NCI-H187 (cell line): ENCODE measurements at places on chromosomes 2 and 18.
A peak's percentile ranks its signal among the peaks of the same experiment; 100 is the strongest.

- no peak for DNase-seq
These were observed 499 bp upstream of the LMAN1 start for GRCh38 chr18:59359576-59359952.

- peak; percentile 44 for DNase-seq
These were observed 4.4 kb downstream of the ANKRD23 start for GRCh38 chr2:96839293-96839874.

DNA sequence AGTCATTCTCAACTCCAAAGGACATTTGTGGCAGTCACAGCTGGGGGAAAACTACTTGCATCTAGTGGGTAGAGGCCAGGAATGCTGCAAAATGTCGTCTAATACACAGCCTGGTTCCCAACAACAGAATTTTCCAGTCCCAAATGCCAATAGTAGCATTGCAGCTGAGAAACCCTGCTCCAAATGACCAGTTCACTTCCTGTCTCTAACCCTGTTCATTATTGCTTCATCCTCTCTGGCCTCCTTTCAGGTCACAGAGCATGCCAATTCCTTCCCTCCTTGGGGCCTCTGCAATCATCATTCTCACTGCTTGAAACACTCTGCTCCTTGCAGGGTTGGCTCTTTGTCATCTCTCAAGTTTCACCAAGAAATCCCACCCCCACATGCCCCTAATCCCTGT, 139.1 kb downstream of the IRS1 start:
- DNase-seq: no peak

DNA sequence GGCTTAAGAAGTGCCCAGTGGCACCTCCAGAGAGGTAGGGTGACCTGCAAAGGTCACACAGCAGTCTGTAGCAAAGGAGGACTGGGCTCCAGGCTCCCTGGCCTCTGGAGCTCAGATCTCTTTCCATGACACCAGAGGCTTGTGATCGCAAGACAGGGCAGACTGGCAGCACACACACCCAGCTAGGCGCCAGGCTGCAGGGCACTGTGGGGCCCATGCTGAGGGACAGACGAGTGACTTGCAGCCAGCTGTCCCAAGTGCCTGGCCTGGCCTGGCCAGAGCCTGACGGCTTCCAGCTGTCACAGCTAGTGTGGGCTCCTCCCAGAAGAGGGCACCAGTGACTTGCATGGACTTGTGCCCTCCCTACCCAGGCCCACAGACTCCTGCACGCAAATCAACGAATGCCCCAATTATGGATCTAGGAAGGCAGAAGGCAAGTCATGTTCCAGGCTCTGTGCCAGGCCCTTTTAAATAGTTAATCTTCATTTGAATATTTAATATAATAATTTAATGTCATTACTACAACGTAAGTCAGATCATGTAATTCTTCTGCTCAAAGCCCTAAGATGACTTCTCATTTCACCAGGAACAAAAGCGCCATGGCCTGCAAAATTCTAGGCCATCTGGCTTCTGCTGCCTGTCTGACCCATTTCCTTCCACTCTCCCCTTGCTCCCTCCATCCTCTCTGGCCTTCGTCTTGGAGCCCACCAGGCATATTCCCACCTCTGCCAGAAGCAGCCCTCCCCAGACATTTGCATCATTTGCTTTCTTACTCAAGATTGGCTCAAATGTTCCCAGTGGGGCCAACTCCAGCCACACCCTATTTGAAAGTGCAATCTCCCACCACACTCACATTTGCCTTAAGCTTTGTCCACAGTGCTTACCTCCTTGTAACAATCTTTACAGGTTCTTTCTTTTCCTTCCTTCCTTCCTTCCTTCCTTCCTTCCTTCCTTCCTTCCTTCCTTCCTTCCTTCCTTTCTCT, 3.7 kb upstream of the SPEG start:
- DNase-seq: no peak

GRCh38 chr2:74081030-74081762, 66.5 kb downstream of the BOLA3 start:
- no peak for DNase-seq

GRCh38 chr2:122758967-122759366, 1003.5 kb downstream of the TSN start:
- DNase-seq: no peak

GRCh38 chr2:85525029-85525428, 13.9 kb upstream of the MAT2A start:
- DNase-seq: no peak

DNA sequence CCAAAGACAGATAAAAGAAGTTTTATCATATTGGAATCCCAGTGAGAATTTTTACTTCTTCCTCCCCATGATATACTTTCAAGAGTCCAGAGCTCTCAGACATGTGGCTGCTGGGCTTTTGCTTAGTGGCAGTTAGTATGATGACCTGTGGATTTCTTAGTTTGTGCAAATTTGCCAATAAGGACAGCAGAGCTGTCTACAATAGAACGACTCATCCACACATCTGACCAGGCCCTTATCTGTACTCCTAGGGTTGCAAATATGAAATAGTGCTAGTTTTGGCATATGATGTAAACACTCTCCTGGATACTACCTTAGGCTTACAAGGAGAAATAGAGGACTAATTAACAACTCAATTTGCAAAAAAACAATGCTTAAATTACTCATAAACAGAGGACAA, 758.4 kb upstream of the TMEFF2 start:
- no peak for DNase-seq

- DNase-seq: no peak
These were observed 719.4 kb downstream of the LRP1B start for GRCh38 chr2:141411419-141411818.

- no peak for DNase-seq
These were observed 128.3 kb downstream of the PRPF40A start for GRCh38 chr2:152588998-152589397.

DNA sequence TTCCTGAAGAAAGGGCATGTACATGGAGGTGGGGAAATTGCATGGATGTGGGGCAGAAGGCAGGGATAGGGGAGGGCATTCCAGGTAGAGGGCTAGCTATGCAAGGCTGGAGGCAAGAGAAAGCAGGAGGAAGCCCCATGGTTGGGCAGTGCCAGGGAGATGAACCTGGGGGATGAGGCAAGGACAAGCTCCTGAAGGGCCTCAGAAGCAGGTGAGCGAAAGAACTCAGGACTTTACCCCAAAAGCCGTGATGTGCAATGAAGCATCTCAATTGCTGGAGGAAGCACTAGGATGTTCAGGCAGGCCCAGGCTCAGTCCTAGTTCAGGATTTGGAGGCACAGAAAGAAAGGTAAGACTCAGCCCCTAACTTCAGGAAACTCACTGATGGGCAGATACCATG, 117.0 kb upstream of the EPAS1 start:
- no peak for DNase-seq

GRCh38 chr2:224894356-224894755, 147.9 kb downstream of the DOCK10 start:
- no peak for DNase-seq

- no peak for DNase-seq
These were observed 32.6 kb upstream of the E2F6 start for GRCh38 chr2:11498543-11499034.

GRCh38 chr18:26579941-26580618, 31.7 kb upstream of the KCTD1 start:
- DNase-seq: no peak

DNA sequence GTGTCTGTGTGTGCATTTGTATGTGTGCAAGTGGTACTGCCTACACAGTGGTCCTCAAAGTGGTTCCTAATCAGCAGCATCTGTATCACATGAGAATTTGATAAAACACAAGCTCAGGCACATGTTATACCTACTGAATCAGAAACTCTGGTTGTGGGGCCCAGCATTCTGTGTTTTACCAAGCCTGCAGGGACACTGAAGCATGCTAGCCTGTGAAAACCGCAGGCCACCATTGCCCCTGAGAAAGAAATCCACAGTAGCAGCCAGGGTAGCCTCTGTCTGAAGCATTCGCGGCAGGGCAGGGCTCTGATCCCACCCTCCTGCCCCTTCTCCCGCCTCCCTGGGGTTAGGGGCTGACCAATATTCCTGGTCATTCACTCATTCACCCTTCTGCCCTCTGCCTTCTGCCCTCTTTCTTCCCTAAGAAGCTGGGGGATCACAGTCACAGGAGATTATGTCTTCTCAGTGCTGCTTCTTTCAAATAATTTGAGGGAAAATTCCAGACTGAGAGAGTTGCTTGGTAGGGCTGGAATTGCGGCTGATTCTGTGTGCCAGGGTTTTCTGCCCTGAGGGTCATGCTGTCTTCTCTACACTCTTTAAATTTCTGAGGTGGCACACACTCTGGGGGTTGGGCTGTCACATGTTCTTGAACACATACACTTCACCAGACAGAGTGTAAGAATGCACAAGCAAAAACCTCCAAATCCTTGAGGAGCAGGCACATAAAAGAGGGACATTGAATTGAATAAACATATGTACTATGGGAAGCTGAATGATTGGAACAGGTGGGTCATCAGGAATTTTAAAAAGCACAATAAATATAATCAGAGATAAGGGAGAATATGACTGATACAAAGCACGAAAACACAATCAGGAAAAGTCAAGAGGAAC, 126.6 kb upstream of the SEC11C start:
- no peak for DNase-seq

DNA sequence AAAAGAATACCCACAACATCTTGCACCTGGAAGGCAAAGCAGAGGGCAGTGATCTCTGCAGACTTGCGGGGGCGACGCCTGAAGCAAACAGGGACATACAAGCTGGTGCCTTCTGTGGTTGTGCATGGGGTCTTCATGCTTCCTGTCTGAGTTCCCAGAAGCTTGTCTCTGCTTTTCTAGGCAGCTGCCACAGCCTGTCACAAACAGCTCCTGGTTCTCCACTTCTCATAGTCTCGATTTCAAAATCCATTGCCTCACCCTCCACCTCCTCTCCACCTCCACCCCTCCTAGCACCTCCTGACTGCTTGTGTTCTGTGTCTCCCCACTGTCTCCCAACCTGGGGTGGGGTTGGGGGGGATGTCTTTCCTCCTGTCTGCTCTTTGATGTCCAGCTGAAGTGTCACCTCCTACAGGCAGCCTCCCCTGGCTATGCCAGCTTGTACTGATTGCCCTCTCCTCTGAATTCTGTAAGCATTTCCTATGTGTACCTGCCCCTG, 1.7 kb upstream of the PROC start:
- no peak for DNase-seq

GRCh38 chr18:75714766-75715165, 287.3 kb upstream of the SMIM21 start:
- no peak for DNase-seq

GRCh38 chr2:147649998-147650397, 194.8 kb upstream of the ACVR2A start:
- DNase-seq: no peak

- DNase-seq: no peak
These were observed 40.7 kb upstream of the NEMP2 start for GRCh38 chr2:190575263-190575662.

GRCh38 chr2:236570081-236570868, 650 bp downstream of the ACKR3 start:
- no peak for DNase-seq

DNA sequence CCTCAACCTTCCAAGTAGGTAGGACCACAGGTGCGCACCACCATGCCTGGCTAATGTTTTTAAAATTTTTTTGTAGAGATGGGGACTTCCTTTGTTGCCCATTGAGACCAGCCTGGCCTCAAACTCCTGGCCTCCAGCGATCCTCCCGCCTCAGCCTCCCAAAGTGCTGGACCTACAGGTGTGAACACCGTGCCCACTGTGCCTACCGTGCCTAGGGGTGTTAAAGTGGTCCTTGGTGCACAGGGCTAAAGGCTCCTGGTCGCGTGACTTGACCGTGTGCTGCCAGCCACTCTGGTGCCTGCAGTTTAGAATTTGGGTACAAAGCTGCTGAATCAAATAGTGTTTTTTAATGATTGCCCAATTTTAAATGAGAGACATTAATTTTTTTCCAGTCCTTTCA, 51.0 kb upstream of the KCNG2 start:
- DNase-seq: no peak

DNA sequence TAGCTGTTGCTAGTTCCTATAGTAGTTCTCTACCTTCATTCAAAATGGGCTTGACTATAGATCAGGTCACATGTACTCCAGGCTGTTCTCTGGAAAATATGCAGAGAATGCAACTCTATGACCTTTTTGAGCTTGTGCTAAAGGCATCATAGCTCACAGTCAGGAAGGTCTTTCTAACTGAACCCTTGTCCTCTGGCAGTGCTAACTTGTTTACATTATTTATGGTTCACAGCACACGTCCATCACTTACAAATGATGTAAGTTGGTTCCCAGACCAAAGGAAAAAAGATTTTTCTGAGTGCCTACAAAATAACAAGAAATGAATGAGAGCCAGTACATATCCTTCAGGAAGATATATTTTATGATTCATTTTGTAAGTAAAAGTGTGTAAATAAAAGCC, 236.1 kb downstream of the GCA start:
- DNase-seq: no peak

GRCh38 chr2:215654148-215654819, 218.4 kb upstream of the FN1 start:
- DNase-seq: no peak
